ENCODE measurements at places on chromosomes 4 and X. TPM values are rescaled to one million over a fixed set of nuclear protein-coding genes. Genes with fewer than 3 reads are reported as not detected.

Gene FHDC1
- total RNA-seq: 16.1 TPM

Gene CLDN22
- total RNA-seq: not detected

DNA sequence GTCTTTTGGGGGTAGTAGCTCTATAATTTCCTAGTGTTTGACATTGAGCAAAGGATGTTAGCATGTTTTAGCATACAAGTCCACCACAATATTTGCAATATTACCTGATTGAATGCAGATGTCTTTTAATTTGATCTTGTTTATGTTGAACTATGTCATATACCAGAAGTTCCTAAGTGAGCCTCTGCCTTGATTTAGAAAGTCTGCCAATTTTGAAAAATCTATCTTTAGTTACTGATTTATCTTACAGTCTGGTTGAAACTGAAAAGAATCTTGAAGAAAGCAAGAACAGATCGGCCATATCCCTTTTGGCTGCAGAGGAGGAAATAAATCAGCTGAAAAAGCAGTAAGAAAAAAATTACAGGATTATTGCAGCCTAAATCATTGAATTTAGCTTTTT is 18.5 kb downstream of the SPATA18 start:
- no peak for DNase-seq

GRCh38 chr4:158428242-158428641 is 93.4 kb upstream of the RXFP1 start:
- DNase-seq: no peak

DNA sequence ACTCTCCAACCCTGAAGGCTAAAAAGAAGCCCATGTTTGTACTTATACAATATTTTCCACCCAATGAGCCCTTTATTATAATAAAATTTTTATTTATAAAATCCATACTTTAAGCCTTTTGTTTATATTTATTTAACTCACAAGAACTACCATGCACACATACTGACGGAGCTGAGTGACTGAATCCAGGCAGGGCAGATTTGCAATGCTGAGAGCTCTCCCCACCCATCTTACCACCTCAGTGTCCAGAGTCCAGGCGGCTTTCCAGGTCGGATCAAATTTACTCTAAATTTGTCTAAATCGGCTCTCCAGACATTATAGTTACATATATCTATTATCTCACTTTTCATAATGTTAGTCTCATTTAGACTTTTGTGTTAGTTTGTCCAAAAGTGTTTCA is 74.1 kb downstream of the ARHGAP10 start:
- DNase-seq: no peak

GRCh38 chr4:138898282-138898681 is 117.3 kb upstream of the NOCT start:
- no peak for DNase-seq

DNA sequence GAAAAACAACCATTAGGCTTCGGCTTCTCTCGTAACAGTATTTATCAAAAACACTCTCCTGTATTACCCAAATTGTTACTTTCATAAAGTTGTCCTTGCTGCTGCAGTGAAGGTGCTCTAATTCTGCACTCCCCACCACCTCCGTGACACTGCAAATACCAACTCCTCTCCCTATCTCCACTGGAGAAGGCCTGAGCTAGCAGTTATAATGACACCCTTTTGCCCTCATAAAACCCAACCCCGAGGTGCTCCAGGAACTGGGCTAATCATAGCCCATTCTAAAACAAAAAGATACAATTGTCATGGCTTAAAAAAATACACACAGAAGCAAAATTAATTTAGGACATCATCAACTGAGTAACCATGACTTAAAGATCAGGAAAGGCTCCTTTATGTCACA is 59.2 kb downstream of the MAP7D2 start:
- DNase-seq: no peak

DNA sequence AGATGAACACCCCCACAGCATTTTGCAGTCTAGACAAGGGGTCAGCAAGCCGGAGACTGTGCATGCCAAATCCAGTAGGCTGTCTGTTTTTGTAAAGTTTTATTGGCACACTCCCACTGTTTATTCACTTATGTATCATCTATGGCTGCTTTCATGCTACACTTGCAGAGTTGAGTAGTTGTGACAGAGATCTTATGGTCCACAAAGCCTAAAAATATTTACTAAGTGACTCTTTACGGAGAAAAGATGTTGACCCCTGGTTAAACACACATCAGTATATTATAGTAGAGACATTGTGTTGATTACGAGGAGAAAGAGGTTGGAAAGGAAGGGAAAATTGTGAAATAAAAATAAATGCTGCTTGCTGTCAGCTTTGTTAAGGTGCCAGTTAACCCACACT is 2.2 kb upstream of the LHFPL1 start:
- no peak for DNase-seq
